ENCODE measurements at places on chromosomes 4 and X.

GRCh38 chrX:100609591-100609990 is 24.9 kb downstream of the TNMD start:
- DNase-seq: no peak

DNA sequence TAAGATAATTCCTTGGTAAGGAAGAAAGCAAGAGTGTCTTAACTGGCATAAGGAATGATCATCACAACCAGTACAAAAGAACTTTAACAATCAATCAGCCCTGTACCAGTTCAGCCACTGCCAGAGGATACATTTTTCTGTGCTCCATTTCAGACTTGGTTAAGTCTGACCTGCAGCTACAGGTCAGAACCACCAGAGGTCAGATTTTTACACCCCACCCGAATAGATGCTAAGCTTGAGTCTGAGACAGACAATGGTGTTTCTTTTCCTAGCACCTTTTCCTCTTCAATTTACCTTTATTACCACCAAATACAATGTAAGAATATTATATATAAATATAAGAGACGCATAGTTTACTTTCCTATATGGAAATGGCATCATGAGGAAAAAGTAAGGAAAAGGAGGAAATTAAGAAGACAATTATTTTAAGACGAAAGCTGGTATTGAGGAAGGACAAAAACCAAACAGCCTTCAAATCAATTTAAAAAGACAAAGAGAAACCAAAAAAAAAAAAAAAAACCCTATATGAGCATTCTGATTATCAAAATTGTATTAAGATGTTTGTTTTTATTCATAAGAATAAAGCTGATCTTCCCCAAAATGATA is 215.3 kb upstream of the TTC29 start:
- DNase-seq: no peak

- no peak for DNase-seq
Observed at GRCh38 chrX:85114171-85114570, 110.5 kb downstream of the APOOL start.

DNA sequence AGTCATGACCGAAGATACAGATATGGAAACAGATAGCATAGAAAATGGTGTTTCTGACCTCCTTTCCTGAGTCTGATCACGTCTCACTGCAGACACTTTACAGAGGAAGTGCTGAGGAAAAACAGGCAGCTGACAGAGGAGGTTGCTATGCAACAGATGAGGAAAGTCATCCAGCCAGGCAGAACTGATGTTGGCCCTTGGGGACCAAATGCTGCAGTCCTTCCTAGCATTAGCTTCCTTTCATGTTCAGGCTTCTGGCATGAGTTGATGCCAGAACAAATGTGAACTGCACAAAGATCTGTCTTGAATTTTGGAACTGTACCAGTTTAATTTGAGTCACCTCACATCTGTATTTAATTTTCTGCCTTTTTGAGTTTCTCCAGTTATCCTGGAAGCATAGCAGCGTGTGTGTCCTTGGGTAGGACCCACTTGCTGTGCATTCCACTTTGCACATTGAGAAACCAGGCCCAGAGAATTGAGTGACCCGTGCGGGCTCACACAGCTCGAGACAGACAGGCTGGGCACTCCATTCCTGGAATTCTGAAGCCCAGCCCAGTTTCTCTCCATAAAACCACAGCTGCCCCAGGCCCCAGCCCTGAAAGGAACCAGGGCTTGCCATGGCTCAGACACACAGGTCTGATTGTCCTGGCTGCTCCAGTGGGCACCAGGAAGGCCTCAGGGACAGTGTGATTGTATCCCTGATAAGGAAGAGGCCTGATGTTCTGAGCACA is 1.4 kb upstream of the MAGED1 start:
- DNase-seq: no peak

DNA sequence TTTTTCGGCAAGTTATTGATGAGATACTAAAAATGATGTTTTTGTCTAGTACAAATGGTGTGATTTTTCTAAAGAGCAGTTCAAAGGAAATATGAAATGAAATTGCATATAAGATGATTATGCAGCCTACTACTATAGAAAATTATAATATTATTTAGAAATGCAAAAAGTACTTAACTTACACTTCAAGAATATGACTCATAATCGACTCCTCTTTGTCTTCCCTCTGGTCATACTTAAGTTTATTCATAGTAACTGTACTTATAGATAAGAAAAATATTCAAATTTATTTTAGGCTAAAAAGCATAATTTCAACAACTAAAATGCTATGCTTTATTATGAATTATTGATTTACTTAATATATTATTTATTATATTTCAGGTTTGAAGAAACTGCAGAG is 33.2 kb downstream of the CEP44 start:
- DNase-seq: no peak

DNA sequence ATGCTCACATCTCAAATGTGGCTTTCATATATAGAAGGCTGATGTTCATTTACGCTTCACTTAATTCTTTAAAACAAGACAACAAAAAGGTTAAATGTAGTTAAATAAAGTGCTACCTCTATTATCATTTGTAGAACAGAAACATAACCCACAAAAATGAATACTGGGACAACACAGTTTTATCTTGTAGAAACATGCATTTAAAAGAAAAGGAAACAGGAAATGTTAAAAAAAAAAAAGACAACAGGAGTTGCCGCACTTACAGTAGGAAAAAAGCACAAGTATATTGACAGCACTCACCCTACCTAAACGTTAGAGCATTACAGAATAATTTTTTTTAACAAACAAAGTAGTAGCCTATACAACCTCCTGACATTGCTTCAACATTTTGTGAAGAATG is 4.8 kb downstream of the THOC2 start:
- DNase-seq: no peak

GRCh38 chrX:49192722-49193328 is 6.7 kb upstream of the PRICKLE3 start:
- no peak for DNase-seq

- DNase-seq: no peak
Observed at GRCh38 chrX:8044947-8045346, 117.7 kb upstream of the PNPLA4 start.

GRCh38 chrX:123971982-123972381 is 10.5 kb downstream of the STAG2 start:
- DNase-seq: no peak

DNA sequence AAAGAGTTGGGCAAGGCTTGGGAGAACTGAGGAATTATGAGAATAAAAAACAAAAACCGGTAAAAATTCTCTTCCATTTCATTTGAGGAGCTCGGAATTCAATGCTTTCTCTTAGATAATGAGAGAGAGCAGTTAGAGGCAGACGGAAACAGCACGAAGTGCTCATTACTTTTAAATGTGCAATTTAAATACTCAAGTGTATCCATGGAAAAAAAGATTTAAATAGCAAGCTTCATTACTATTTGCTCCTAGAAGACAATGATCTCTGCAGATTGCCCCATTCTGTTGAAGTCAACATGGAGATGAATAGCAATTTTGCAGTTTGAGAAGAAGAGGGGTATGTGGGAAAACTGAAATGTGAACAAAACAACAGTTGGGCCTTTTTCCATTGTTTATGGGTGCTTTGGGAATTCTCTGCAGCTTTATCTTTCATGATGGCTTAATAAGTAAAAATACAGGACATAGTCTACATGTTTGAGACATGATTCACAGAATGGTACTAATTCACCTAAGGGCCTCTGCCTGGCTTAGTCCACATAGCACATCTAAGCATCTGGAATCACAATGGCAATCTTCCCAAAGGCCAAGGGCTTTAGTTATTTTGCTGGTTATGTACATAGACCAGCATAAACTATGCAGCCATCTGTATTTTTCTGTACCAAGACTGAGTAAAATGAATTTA is 512.7 kb upstream of the FAT1 start:
- DNase-seq: no peak

DNA sequence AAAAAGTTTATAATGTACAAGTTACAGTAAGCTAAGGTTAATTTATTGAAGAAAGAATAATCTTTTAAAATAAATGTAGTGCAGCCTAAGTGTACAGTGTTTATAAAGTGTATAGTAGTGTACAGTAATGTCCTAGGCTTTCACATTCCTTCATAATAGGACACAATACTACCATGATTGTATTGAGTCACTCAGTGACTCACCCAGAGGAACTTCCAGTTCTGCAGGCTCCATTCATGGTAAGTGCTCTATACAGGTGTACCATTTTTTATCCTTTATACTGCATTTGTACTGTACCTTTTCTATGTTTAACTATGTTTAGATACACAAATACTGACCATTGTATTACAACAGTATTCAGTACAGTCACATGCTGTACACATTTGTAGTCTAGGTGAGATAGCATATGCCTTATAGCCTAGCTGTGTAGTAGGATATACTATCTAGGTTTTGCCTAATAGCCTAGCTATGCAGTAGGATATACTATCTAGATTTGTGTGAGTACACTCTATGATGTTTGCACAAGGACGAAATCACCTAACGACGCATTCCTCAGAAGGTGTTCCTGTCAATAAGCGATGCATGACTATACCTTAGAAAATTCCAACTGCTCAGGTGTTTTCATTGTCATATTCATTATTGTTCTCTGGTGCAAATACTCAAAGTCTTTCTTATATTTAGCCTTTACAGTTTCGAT is 5.5 kb upstream of the TMEM255A start:
- no peak for DNase-seq

- DNase-seq: no peak
Observed at GRCh38 chr4:101792056-101792590, 1.6 kb downstream of the BANK1 start.

DNA sequence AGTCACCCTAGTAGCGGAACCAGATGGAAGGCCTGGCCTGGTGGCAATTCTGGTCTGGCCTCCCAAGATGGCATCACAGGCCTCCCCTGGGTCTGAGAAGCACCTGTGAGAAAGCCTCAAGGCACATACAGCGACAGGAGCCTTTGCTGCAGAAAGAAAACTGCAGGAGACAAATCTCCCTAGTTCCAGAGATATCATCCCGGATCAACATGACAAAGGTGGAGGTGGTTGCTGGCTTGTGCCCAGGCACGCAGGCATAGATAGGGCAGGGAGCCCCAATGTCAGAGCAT is 93.6 kb downstream of the BCOR start:
- no peak for DNase-seq

GRCh38 chr4:31422006-31422405 is 701.8 kb downstream of the PCDH7 start:
- no peak for DNase-seq

- no peak for DNase-seq
Observed at GRCh38 chr4:139367421-139368090, 65.3 kb upstream of the NDUFC1 start.

DNA sequence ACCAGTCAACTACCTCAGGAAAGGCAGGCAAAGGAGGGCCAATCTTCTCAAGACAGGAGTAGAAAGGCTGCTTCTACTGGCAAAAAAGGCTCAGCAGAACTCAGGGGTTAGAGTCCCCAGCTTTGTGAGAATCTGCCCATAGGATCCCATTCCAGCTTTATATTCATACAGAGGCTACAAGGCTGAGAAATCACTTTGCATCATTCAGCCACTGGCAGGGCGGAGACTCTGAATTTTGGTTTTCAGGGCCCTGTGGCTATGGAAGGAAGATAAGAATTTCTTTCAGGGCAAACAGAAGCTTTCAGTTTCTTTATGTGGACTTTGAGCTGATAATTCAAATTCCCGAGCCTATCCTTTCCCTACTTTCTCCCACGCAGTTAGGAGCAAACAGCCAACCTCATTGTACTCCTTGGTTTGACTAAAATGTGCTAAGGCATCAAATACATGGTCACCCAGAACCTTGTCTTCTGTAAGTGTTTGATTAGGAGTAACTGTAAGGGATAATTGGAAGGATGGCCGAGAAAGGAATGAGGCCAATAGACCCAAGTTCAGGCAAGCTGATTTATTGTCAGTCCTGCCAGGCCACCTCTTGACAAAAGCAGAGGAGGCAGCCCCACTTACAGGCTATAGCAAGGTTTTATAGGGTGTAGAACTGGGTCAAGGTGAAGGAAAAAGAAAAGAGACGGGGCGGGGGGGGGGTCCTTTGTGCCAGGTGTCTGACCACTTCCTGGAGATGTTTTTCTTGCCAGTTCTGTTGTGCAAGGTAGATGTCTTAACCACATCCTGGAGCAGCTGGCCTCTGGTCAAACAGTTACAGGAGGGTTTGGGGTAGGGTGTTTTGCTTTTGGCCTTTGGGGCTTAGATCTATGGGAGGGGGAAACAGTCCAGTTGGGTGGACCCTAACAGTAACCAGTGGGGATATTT is 165.3 kb upstream of the PPP1R2C start:
- no peak for DNase-seq

DNA sequence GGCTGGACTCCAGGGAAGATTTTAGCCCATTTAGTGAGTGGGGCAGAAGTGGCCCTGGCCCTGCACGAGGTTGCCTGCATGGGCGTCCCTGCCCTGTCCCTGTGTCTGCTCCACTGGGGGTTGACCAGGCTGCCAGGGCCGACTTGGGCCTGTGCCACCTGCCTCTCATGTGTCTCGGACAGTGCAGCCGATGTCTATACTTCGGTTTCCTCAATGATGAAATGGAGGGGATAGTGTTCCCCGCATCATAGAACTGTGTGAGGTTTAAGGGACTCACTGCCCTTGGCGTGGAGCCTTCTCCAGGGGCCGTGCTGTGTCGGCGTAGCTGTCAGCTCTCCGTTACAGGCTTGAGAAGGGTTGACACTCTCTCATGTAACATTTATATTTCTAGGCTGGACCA is 27.0 kb upstream of the MSANTD1 start:
- DNase-seq: no peak

DNA sequence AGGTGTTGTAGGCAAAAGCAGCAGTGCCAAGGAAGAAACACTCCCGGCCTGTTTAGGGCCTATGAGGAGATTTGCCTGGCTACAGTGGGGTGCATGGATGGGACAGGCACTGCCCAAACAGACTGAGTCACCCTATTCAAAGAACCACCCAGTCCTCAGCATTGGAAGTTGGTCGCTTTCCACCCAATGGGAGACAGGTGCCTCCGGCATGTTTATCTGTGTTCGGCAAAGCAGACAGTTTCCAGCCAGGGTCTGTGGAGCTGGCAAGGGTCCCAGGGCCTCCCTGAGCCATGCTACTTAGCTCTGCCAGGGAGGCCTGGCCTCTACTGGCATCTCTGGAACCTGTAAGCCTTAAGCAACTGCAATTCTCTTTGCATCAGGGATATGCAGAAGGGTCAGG is 165.1 kb upstream of the ATP6AP2 start:
- no peak for DNase-seq

GRCh38 chr4:123830930-123831329 is 434.3 kb downstream of the SPRY1 start:
- no peak for DNase-seq

GRCh38 chr4:175651756-175652310 is 160.2 kb downstream of the GPM6A start:
- DNase-seq: no peak

DNA sequence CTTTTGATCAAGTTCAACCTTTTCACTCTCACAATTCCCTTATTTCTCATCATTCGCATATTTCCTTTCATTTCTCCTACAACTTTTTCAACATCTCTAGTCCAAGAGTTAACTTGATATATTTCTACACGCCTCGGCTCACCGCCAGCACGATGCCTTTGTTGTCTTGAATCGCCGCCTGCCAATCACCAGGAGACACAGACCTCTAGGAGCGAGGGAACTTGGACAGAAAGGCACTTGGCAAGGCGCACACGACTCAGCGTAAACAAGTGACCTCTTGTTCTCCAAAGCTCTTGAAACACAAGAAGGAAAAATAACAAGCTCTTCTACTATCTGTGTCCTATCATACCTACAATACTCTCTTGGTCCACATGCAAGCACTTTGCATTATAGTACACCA is 27.1 kb upstream of the RBMX start:
- DNase-seq: no peak

Measured in NCI-H187 treated with DMSO at 0.1 percent for 48 hours (cell line).